Germinal center (tissue), 1 donor: ENCODE measurements at places on chromosomes 4 and X.

DNA sequence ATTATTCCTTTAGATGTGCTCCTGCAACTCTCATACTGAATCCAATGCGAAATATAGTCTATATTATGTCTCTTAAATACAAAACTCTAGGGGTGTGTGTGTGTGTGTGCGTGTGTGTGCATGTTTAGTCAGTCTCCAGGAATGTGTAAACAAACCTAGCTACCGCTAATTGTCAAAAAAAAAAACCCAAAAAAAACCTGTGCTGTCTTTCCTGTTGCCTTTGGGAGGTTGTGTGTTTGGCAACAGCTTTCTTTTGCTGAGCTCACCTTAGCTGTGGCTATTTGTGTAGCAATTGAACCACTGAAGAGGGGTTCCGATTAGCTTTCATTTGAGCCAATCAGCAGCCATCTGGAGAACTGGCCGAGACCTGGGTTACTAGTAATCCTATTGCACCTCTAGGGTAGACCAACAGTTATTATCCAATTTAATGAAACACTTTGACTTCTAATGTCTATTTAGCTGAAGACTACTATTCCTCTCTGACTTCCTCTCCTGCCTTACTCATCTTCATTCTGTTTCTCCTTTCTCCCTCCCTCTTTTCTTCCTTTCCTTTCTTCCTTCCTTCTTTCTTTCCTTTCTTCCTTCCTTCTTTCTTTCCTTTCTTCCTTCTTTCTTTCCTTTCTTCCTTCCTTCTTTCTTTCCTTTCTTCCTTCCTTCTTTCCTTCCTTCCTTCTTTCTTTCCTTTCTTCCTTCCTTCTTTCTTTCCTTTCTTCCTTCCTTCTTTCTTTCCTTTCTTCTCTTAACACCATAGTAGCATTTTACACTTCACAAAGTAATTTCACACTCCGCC is 471.1 kb downstream of the GBA3 start:
- DNase-seq: no peak

DNA sequence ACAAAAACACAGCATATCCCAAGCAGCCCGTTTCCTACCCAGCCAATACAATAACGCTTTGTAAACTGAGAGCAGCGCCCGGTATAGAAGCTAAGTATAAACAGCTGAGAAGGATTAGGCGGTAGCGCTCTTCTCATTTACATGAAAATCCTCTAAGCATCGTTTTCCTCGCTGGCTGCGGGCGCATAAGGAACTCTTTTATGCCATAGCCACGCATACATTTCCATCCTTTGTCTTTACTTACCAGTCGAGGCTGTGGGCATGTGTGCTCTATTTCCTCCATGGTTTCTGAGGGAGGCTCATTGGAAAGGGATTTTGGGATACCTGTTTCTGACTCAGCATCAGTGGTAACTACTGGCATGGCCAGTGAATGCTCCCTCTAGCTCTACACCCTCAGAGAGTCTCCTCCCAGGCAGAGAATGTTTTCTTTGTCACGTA is 383 bp downstream of the PCYT1B start:
- DNase-seq: no peak

DNA sequence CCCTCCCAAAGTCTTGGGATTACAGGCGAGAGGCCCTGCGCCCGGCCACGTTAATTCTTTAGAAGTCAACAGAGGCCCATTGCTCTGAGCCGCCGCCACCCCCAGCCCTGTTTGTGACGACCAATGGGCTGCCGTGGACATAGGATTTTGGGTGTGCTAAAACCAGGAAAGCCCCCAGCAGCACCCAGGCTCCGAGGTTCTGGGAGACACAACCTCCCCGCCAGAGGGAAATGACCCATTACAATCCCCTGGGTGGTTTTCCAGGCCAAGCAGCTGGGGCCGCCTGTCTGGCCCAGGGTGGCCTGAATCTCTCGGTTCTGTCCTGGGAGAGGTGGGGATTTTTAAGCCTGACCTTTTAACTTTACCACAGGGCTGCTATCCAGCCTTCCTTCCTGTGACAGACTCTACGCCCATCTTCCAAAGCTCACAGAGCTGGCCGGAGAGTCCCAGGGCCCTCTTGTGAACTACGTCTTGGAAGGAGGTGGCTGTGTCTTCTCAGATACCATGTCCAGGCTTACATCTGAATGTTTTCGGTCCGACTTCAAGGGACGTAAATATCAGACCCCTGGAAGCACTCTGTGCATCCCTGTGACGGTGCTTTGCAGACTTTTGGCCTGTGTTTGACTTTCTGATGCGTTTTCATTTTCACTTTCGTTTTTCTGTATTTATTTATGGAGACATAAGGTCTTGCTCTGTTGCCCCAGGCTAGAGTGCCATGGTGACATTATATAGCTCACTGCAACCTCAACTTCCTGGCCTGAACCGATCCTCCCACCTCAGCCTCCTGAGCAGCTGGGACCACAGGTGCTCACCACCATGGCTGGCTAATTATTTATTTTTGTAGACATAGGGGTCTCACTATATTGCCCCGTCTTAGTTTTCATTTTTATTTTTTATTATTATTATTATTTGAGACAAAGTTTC is 36.0 kb downstream of the P2RY8 start:
- DNase-seq: peak; percentile 69

- DNase-seq: no peak
Observed at GRCh38 chrX:152913910-152914309, 16.0 kb downstream of the ZNF185 start.

DNA sequence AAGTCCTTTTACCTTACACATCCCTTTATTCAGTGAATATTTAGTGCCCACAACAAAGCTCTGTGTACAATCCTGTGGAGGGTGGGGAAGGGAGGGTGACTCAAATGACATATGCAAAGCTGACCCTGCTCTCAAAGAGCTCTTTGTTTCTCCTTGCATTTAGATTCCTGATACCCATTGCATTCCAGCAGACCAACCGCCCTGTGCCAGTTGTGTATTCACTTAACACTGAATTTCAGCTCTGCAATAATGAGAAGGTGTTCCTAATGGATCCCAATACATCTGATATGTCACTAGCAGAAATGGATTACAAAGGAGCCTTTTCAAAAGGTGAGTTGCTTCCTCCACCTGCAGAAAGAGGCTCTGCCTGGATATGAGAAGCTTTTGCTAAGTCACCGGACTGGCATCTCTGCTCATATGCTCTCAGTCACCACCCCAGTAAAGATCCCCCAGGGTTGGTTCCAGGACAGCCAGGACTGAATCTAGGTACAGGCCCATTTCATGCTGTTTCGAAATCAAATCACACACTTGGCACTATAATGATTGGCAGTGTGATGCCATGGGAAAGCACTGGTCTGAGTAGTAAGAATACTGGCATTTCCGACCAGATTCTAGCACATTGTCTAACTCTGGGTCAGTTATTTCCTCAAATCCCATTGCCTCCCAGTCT is 17.1 kb upstream of the ANXA3 start:
- DNase-seq: no peak

DNA sequence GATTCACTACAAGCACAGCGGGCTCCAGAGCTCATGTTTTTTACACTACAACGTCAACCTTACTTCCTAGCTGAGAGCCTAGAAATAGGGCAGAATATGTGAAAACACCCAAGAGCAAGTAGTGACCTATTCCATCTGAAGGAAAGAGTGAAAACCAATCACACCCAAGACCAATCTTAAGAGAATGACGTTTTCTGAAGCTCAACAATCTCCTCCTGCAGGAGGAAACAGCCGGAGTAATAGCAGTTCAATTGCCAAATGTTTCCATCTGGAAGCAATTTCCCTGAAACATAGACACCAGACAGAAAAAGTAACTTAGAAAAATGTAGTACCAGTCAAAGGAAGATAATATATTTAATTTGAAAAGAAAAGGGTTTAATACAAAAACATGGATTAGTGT is 142.4 kb downstream of the ANXA5 start:
- no peak for DNase-seq

- no peak for DNase-seq
Observed at GRCh38 chr4:19721587-19721986, 530.1 kb upstream of the SLIT2 start.

DNA sequence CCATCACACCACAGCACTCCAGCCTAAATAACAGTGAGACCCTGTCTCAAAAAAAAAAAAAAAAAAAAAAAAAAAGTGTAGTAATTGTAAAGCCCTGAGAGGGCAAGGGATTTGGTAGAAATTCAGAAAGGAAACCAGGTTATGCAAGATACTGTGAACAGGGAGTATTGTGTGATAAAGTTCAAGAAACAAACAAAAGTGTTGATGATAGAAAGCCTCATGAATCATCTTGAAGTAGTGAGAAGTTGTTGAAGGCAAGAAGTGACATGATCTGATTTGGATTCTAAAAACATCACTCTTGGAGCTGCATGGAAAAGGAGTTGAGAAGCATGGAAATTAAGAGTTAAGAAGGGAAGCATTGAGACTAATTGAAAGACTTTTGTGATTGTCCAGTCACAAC is 102.2 kb downstream of the RAP1GDS1 start:
- DNase-seq: no peak

GRCh38 chrX:152915541-152916241 is 17.8 kb downstream of the ZNF185 start:
- peak; percentile 70 for DNase-seq

- DNase-seq: no peak
Observed at GRCh38 chr4:33302321-33302720, 2582.2 kb downstream of the PCDH7 start.

- no peak for DNase-seq
Observed at GRCh38 chr4:30720661-30721184, 554 bp downstream of the PCDH7 start.
